ENCODE measurements at places on chromosomes 4 and X.
A peak's percentile ranks its signal among the peaks of the same experiment; 100 is the strongest.

DNA sequence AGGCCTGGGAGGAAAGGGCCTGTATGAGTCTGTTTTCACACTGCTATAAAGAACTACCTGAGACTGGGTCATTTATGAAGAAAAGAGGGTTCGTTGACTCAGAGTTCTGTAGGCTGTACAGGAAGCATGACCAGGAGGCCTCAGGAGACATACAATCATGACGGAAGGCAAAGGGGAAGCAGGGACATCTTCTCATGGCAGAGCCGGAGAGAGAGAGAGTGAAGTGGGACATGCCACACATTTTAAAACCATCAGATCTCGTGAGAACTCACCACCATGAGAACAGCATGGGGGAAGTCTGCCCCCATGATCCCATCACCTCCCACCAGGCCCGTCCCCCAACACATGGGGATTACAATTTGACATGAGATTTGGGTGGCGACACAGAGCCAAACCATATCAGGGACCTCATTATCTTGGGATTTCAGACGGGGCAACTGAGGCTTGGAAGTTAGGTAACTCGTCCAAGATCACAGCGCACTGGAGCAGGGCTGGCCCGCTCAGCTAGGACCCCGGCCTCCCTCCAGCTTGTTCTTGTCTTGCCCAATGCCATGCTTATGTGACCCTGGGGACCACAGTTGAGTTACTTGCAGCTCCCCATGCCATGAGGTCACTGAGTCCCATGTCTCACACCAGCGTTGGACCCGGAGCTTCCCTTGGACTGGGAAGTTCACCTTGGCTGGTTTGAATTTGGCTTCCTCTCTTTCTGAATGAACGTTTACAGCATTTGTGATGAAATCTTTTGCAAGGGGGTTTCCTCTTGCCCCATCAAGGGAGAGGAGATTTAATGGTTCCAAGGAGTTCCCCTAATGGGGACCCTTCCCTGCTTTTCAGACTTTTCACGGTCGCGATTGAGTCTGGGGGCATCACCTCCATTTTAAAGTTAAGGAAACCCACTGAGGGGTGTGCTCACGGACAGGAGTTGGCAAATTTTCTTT is 18.1 kb downstream of the HTRA3 start:
- DNase-seq: no peak

GRCh38 chr4:182823576-182823975 is 93.6 kb downstream of the DCTD start:
- no peak for DNase-seq

- DNase-seq: no peak
These were observed 173.7 kb downstream of the GPAT3 start for GRCh38 chr4:83709627-83710026.

- no peak for DNase-seq
These were observed 165.2 kb downstream of the CCSER1 start for GRCh38 chr4:90292438-90292837.

DNA sequence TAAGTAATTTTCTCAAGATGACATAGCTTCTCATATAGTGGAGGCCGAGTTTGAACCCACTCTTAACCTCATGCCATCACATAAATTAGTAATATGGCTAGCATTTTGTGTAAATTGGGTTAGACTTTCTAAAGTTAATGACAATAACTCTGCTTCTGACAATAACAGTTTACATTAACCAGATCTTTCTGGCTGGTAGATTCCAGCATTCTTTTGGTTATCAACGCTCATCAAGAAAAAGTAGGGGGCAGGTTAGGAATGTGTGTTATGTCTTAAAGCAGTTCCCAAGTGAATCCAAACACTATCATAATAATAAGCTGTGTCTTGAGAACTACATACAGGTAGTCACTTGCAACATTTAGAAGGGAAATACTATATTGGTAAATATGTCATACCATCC is 162.5 kb downstream of the PRDM5 start:
- DNase-seq: no peak

- peak; percentile 22 for DNase-seq
These were observed 974.3 kb downstream of the FSTL5 start for GRCh38 chr4:161189286-161190134.

- DNase-seq: no peak
These were observed 135.2 kb downstream of the EPHA5 start for GRCh38 chr4:65535113-65535512.

DNA sequence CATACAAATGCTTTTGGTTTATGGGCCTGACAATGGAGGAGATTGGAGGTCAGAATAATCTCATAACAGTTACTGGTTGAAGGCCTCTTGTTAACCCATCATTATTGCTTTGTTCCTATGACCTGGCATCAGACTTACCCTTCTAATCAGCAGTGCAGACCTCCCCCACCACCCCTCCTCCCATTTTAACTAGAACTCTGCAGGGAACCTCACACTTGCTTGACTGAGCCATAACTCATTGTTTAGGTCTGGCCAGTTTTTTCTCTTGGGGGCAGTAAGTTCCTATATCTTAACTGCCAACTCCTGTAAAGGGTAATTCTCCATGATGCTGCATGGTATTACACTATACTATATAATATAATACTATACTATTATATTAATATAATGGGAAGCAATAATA is 609.3 kb downstream of the IL1RAPL1 start:
- DNase-seq: no peak

GRCh38 chrX:71941145-71941544 is 30.5 kb downstream of the NHSL2 start:
- peak; percentile 18 for DNase-seq

GRCh38 chr4:81896936-81897335 is 425.2 kb upstream of the RASGEF1B start:
- no peak for DNase-seq

DNA sequence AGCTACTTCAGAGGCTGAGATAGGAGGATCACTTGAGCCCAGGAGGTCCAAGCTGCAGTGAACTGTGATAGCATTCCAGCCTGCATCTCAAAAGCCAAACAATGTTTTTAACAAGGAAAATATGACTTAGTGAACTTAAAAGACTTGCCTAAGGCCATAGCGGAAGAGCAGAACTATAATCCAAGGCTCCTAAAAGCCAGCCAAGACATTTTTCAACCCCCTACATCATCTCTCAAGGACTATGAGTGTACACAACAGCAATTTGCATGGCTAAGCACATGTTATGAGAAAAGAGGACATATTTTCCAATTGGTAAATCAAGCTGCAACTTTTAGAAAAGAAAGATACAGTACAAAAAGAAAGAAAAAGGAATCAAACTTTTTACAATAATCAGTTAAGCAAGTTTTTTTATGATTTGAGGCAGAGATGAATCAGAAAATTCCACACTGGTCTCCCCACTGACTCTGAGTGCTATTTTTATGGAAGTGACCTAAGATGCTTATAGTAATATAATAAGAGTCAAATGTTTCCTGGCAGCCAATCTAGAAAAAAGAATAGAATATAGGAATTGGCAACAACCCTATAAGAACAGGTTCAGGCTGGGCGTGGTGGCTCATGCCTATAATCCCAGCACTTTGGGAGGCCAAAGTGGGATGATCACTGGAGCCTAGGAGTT is 9.8 kb upstream of the ACOT9 start:
- DNase-seq: no peak

- no peak for DNase-seq
These were observed 118.2 kb downstream of the PPP3CA start for GRCh38 chr4:101229116-101229515.

DNA sequence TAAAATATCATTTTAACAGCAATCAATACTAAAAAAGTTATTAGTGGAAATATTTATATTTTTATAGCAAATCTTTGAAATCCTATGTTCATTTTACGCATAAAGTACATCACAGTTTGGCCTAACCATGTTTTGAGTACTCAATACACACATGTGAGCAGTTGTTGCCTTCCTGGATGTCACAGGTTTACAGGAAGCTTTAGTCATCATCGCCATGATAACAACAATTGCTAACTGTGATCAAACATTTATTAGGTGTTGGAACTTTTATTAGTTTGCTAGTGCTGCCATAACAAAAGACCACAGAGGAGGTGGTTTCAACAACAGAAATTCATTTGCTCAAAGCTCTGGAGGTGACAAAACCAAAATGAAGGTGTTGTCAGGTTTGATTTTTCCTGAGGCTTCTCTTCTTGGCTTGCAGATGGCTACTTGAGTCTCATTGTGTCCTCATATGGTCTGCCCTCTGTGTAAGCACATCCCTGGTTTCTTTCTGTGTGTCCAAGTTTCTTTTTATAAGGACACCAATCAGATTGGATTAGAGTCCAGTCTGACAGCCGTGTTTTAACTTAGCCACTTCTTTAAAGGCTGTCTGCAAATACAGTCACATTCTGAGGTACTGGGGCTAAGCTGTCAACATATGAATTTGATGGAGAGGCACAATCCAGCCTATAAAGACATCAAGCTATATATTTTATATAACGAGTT is 43.1 kb upstream of the BOD1L1 start:
- no peak for DNase-seq

DNA sequence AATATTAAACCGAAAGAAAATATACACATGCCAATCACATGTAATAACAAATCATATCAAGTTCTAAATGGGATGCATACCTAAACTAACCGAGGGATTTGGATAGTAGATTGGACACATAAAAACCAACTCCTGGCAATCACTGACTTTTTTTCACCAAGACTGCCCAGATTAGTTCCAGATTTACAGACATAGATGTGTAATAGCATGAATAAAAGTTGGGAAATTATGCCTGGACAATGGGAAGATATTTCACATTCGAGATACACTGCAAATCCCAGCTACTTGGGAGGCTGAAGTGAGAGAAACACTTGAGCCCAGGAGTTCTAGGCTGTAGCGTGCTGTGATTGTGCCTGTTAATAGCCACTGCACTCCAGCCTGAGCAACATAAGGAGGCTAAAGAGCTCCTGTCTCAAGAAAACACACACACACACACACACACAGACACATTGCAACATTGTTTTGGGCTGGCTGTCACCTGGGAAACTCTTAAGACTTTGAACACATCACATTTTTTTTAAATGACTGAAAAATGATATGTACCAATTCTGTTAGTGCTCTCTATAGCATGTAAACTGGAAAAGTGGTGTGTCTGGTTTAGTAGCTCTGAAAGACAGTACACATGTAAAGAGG is 5.7 kb downstream of the RAB40A start:
- DNase-seq: no peak

GRCh38 chr4:121030131-121030530 is 42.2 kb downstream of the NDNF start:
- DNase-seq: no peak

DNA sequence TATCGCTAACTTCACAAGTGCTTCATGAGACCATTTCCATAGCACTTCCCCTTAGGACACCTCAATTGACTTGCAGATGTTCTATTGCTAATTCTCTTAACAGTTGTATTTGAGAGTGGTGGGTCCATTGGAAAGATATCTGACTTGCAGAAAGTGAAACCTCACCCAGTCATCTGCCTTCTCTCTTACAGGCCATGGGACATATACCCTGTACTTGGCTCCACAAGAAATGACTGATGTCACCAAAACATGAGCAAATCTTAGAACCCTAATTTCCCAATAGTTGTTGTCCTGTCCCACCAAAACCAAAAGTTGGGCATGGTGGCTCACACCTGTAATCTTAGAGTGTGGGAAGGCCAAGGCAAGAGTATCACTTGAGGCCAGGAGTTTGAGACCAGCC is 101.9 kb upstream of the MAML3 start:
- DNase-seq: no peak

- no peak for DNase-seq
These were observed 2.2 kb downstream of the NKX6-1 start for GRCh38 chr4:84496706-84497503.

GRCh38 chrX:43065978-43066377 is 288.0 kb upstream of the PPP1R2C start:
- no peak for DNase-seq

- no peak for DNase-seq
These were observed 39.8 kb upstream of the ASMTL start for GRCh38 chrX:1492421-1493012.

All from skeletal muscle cell (primary cell).